ENCODE measurements at places on chromosomes 11 and 22.

DNA sequence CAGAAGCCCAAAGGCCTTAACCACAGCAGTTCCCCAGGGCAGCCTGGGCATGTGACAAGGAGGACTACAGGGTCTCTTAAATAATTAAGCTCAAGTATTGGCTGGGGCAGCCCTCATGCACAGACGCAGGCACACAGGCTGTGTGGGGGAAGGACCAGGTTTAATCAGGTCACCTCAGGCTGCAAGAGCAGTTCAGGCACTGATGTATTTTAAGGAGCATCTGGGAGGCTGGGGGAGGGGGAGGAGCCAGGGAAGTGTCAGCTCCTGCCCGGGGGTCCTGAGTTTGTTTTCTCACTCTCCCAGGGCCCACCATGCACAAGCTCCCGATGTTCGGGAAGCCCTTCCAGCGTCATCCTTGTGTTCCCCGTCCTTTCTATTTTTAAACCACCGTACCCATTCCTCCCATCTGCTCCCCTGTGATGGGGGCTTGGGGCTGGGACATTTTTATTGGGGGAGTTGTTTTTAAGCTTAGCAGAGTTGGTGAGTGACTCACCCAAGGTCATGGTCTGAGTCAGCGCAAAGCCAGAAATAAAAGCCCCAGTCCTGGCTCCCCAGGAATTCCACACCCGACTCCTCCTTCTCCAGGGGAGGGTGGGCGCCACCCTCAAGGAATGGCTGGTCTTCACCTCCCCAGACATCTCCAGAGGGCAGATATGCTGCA is 2.4 kb downstream of the CSDC2 start:
- no peak for DNase-seq

- no peak for DNase-seq
Measured at GRCh38 chr11:118714816-118715215, 35.4 kb upstream of the TREH start.

- DNase-seq = no peak
Measured at GRCh38 chr11:103586756-103587155, 449.7 kb upstream of the DDI1 start.

- no peak for DNase-seq
Measured at GRCh38 chr11:16859651-16860050, 121.2 kb downstream of the C11orf58 start.

DNA sequence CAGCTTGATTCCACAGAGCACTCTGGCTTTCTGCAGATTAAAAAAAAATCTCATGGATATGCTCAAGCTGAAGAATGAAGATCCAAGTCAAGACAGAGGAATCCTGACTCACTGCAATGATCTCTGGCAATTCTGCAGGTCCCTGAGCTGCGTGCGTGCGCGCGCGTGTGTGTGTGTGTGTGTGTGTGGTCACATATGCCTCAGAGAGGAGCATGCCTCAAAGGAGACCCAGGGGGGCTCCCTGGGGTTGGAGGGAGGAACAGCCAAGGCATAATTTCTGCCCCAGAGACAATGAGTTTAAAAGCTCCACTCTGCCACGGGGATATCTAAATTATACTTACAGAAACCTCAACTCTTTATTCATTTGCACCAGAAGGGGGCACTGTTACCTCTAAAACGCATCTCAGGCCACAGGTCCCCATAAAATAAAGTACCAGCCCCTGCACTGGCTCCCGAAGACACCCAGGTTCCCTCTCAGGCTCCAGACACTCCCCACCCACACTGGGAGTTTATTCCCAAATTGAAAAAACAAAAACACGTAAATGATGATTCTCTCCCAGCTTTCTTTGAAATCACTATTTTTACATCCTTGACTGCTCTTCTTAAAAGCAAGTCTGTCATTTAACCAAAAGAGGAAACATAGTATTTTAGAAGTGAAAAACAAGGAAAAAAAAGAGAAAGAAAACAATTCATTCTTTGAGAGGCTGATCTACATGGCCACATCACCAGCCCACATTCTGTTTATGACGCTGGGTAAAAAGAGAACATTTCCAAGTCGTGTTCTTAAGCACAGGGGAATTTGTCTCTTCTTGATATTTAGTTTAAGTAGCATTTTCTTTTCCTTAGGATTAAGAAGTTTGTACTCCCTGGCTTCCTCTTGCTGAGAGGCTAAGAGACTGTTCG is 401.0 kb downstream of the LARGE1 start:
- DNase-seq = no peak

DNA sequence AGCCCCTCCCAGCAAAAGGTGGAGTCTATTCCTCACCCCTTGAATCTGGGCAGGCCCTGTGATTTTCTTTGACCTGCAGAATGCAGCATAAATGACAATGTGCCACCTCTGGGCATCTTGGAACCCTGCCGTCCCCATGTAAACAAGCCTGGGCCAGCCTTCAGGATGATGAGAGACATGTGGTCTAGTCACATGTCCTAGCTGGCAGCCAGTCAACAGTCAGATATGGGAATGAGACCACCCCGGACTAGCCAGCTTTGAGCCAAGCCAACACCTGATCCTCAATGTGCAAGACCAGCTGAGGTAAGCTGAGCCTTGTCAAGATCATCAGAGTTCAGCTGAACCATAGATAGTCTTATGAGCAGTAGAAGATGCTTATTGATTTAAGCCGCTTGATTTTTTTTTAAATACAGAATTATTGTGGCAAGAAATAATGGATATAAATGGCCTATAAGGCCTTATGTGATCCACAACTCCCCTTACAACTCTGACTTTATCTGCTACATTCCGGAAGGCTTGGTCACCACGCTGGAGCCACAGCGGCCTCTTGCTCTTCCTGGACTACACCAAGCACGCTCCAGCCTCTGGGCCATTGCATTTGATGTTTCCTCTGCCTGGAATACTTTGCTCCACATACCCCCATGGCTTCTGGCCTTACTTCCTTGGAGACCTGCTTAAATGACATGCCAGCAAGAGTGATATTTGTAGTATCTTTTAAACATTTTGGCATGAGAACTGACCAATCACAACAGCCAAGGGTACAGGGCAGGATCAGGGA is 225.9 kb upstream of the SESN3 start:
- no peak for DNase-seq

DNA sequence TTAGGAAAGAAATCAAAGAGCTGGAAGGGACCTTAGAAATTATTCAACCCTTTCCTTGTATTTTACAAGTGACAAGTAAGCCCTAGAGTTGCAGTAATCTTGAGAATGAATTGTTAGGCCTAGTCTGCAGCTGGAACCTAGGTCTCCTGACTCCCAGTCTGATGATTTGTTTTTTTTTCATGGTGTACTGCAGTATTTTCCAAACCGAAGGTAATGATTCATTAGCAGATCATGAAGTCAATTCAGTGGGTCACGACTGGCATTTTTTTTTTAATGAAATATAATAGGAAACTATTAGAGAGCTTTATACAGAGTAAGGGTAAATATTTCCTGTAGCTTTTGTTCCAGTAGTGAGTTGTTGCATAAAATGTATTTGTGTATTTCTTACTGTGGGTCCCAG is 42.8 kb downstream of the EXT2 start:
- no peak for DNase-seq

- DNase-seq = no peak
Measured at GRCh38 chr22:36182056-36182455, 19.6 kb downstream of the APOL4 start.

DNA sequence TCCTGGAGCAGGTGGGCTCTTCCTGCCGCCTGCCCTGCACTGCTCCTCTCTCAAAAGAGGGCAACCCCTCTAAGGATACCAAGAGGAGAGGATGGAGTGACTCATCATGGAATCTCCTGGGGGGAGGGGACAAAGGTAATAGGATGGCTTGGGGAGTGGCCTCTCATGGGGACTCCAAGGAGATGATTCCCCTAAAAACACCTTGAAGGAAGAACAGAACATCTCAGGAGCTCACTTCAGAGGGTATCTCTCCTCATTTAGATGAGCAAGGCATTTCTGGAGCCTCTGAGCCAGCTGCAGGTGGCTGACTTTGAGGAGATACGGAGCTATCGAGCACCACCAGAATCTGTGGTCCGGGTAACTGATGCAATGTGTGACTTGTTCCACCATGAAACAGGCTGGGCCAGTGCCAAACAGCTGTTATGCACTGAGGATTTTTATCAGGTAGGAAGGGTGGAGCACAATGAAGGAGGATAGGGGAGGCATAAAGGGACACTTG is 40.2 kb downstream of the RRP8 start:
- DNase-seq = no peak

- DNase-seq = no peak
Measured at GRCh38 chr22:30240541-30241417, 5.8 kb downstream of the LIF start.

- no peak for DNase-seq
Measured at GRCh38 chr11:110184456-110184855, 91.3 kb downstream of the ZC3H12C start.

GRCh38 chr11:101269990-101270660 is 140.5 kb upstream of the PGR start:
- no peak for DNase-seq

DNA sequence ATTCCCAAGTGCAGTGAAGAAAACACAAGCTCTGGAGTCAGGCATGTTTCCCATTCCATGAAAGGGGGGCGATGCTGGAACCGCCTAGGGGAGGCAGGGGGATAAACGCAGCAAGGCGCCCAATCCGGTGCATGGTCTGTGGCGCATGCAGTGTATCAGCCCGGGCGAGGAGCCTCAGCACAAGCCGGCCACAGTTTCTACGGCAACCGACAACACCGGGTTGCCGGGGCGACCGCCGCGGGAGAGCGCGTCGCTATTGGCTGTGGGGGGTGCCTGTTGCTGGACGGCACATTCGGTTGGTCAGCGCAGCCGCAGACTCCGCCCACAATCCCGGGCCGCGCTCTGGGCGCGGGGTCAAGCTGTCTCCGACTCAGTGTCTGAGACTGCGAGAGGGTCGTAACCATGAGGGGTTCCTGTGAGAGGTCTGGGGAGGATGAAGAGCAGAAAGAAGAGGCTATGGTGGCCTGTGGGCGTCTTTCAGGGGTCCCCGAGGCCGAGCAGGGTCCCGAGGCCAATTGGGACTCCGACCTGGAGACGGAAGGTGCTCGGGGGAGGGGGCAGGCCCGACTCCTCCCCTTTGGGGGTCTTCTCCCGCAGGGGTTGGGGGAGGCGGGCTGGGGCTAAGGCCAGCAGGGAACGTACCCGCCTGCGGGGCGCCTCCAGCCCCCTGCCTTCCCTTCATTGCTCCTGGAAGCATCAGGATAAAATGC is at the start of gene LRRC74B:
Gene LRRC74B (plus strand): TSS at position 362 of the 710 bp plus-strand sequence. CDS start 41 bp downstream, at position 403.
- DNase-seq = peak; percentile 18

GRCh38 chr11:15640318-15640717 is 525.6 kb downstream of the INSC start:
- DNase-seq = no peak

DNA sequence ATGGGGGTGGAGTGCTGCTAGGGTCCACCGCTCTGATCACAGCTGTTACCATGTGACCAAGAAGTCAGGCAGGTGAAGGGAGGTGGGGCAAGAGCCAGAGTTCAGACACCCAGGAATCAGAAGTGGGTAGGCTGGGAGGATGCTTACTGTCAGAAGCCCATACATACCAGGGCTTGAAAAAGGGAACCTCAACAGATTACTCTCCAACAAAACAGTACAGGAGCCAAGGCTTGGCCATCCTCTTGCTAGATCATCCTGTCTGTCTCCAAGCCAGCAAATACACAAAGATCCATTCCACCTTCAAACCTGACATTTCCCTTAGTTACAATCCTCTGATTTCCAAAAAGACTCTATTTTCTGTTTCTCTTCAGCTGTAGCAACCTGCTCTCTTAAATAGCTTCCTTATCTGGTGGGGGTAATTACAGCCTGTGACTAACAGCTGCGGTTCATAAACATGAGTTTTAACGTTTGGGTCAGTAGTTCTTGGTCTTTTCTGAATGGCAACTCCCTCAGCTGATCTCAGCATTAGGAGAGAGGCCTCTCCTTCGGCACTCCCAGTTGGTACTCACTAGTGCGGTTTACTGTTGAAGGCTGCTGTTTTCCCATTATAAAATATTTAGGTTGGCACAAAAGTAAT is 31.1 kb upstream of the WT1 start:
- DNase-seq = no peak

- no peak for DNase-seq
Measured at GRCh38 chr11:67416416-67417335, 1.2 kb downstream of the CARNS1 start.

GRCh38 chr11:59862252-59862651 is 4.0 kb downstream of the TCN1 start:
- no peak for DNase-seq

DNA sequence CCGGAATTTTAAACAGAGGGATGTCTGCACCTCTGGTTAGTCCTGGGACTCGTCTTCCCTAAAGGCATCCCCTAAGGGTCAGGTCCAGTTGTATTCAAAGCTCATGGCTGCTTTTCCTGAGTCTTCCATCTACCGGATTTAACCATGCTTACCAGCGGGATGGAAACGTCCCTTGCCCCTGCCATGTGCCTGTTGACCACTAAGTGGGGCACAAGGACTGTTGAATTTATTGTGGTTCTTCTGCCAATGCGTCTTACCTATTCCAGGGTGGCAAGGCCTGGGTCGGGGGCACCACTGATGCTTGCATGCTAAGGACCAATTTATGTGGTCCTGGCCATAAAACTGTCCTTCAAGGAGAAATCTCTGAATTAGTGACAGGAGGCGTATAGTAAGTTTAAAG is 25.6 kb downstream of the ANKRD42 start:
- DNase-seq = no peak

DNA sequence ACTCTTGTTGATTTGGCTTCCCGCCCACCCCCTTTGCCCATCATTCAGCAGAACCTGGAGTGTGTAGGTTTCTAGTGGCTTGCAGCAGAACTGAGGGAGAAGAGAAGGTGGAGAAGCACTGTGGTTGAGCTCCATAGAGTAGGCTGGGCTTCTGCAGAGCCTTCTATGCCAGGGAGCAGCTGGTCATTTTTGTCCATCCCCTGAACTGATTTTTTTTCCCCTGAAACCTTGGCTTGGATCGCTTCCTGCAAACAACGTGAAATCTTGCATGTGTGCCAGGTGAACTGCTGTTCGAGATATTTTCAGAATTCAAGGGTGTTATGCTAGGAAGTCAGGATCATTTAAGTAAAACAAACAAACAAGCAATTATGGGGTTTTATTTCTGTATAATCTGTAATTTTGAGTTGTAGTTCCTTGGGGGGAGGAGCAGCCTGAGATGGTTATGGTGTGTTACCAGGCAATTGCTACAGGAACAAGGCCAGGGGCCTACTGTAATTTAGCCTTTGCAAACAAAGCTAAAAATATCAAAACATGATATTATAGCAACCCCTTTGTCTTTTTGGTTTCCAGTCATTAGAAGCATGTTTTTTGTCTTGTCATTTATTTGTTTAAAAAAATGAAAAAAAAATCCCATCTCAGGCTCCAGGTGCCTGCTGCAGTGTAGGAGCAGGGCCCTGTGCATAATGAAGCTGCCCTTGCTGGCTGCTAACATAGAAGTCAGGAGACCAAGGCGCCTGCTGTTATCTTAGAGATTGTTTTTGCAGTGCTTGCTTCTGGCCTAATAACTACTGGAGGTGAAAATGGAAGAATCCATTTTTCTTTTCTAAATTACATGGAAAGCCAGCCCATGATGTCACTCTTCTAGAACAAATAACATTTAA is 152.4 kb upstream of the TTC12 start:
- no peak for DNase-seq

DNA sequence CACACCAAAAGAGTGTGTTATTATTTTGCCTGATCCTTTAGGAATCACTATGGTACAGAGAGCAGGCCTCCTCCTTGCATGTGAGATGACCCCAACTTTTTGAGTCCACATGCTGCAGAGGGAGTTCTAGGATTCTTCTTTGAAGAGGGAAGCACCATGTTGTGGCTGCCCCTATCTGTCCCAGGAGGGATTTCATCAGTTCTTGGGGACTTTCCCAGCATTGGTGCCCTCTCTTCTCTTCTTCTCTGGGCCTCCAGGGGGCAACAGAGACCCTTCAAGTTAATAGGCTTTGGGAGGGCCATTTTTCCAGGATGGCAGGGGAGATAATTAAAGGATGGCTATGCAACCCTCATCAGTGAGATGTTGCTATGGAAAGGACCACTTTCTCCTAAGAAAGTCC is 3.6 kb downstream of the MMP1 start:
- no peak for DNase-seq

GRCh38 chr11:116117331-116118137 is 613.3 kb upstream of the CADM1 start:
- DNase-seq = no peak

All from stimulated activated CD4-positive, alpha-beta T cell treated with anti-CD3 and anti-CD28 coated beads, Interleukin-1b, Interleukin-23, amount 100 ng/mL, for 1 hour (primary cell).